Activated naive CD4-positive, alpha-beta T cell treated with anti-CD3 and anti-CD28 coated beads for 36 hours (primary cell): ENCODE measurements at places on chromosomes 1 and 21.

- no peak for DNase-seq
These were observed 138.9 kb downstream of the NR5A2 start for GRCh38 chr1:200166411-200166810.

DNA sequence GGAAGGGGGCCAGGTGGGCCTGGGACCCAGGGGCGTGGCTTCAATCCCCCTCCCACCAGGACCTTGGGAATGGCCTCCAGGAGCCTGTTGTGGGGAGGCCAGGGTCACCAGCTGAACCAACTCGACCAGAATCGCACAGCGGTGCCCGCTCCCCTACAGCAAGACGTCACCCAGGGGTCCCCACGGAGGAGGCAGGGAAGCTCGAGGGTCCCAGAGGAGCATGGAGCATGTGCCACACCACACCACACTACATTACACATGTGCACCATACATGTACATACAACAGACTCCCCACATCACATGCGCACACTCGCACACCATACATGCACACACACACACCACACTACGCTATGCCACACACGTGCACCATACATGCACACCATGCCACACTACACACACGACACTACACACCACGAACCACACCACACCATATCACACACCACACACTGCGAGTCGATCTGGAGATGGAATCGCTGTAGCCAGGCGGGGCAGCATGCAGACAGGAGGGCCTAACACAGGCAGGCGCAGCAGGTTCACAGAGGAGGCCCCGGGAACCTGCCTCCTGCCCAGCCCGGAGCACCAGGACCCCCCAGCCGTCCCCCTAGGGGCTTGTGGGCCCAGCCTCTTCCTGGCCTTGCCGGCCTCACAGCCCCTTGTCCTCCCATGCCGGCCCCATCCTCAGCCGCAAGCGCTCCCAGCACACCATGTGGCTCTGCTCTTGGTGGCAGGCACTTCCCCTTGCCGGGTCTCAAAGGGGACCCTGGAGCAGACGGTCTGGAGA, 596 bp downstream of the ITGB2 start:
- peak; percentile 44 for DNase-seq

DNA sequence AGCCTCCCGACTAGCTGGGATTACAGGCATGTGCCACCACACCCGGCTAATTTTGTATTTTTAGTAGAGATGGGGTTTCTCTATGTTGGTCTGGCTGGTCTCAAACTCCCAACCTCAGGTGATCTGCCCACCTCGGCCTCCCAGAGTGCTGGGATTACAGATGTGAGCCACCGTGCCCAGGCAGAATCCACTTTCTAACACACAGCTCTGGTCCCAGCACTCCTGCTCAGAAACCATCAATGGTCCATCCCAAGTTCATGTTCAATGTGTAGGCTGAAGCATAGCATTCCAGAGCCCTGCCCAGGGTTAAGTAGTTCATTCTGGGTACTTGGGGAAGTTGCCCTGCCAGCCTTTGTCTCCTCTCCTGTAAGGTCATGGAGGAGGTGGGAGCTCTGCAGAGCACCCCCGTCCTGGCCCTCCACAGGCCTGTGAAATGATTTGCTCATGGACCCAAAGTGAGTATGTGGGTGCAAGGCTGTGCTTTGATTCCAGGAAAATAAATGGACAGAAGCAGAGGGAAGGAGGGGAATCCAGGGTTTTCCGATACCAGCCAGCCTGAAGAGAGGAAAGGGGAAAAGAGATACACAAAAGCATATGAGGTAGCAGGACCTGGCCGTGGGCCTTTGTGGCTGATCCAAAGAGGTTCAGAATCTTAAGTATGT, 55.2 kb downstream of the NENF start:
- no peak for DNase-seq

- DNase-seq: no peak
These were observed at the start of gene SLC30A2 for GRCh38 chr1:26045722-26046245. Gene SLC30A2, minus strand, starts transcription at chr1:26046118. Its CDS starts 222 bp downstream, at chr1:26045896.

GRCh38 chr1:6110326-6110725, 64.6 kb downstream of the KCNAB2 start:
- DNase-seq: no peak
